WTC11 (cell line): ENCODE measurements at places on chromosomes 11 and 22. TPM values are rescaled to one million over a fixed set of nuclear protein-coding genes. Genes with fewer than 3 reads are reported as not detected.

GRCh38 chr11:122363296-122363695, 247.3 kb upstream of the BLID start:
- DNase-seq = no peak

DNA sequence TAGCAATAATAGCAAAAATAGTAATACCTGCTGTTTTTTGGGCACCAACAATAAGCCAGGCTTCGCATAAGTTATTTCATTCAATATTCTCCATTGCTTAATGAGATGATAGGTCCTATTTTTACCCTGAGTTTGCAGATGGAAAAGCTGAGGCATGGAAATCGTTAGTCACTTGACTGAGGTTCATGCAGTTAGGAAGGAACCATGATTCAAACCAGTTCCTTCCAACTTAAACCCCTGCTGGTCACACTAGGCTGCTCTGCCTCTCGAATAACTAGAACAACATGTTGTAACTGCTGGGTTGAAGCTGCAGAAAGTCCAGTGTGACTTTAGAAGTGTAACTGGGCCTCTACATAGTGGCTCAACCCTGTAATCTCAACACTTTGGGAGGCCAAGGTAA, 69.3 kb downstream of the SEZ6L start:
- no peak for DNase-seq

- no peak for DNase-seq
These were observed 908.5 kb downstream of the BRD1 start for GRCh38 chr22:48919187-48919590.

- no peak for DNase-seq
These were observed 115.4 kb downstream of the ZBTB16 start for GRCh38 chr11:114174712-114175495.

- DNase-seq = no peak
These were observed 135.9 kb downstream of the FDX1 start for GRCh38 chr11:110565357-110566336.

DNA sequence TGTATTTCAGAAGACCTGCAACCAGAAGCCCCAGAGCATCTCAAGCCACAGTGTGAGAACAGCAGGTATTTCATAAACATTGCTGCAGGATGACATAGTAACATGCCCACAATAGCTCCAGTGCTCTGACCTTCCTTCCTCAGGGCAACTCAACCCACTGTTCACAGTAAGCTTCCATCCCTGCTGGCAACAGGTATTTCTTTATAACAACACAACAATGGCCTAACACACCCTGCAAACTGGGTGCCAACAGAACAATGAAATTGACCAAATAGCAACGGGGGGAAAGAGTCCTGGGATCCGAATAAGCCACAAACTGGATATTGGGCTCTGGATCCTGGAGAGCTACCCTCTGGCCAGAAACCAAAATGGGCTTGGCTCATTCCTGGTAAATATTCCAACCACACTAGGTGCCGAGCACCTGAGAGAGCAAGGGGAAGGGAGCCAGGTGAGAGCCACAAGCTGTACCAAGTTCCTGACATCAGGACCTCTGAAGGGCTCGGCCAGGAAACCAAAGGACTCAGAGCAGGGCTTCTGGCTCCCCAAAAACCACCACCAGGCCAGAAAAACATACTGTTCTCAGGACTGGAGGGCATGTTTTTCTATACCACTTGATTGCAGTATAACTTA, 99.5 kb downstream of the MICAL3 start:
- DNase-seq = no peak

- DNase-seq = no peak
These were observed 677.3 kb upstream of the KIRREL3 start for GRCh38 chr11:127677660-127678425.

FAM83F gene
- 33.8 to 43.1 TPM (median 35.4 TPM) in 3 replicates for total RNA-seq

BRSK2 gene
- total RNA-seq = 22.1 to 34.5 TPM (median 26.2 TPM) in 3 replicates

PCF11 gene
- total RNA-seq = 46.1 to 56.2 TPM (median 46.5 TPM) in 3 replicates

MMP12 gene
- not detected in 3 replicates for total RNA-seq

CCDC87 gene
- total RNA-seq = 0.71 to 0.85 TPM (median 0.80 TPM) in 3 replicates
